ENCODE measurements at places on chromosomes 4 and X.

DNA sequence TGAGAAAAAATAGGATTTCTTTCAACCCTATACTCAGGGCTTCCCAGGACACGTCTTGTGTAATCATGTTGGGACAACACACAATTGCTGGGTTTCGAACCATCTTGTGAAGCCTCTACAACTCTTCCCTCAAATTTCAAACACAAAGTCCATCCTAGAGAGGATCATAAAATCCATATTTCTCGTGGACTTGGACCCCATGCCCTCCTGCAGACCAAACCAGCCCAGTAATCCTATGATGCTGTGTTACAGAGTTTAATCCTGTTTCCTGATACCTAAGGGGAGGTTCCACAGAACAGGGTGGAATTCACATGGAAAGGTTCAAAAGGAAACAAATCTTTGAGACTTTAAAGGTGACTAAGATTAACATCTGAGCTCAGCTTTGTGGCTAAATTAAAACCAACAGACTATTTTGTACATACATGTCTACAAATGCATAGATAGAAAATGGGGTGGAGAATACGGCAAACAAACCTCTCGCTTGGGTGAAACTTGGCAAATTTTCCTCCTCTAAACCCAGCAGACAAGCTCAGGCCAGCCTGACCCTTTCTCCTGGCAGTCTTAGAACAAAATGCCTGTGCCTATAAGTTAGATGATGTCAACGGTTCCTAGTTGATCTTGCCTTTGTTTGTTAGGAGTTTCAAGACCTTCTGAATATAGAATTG is 38.1 kb downstream of the EGFL6 start:
- DNase-seq, result no peak

GRCh38 chrX:51893931-51894696 is 691 bp downstream of the MAGED1 start:
- no peak for DNase-seq

DNA sequence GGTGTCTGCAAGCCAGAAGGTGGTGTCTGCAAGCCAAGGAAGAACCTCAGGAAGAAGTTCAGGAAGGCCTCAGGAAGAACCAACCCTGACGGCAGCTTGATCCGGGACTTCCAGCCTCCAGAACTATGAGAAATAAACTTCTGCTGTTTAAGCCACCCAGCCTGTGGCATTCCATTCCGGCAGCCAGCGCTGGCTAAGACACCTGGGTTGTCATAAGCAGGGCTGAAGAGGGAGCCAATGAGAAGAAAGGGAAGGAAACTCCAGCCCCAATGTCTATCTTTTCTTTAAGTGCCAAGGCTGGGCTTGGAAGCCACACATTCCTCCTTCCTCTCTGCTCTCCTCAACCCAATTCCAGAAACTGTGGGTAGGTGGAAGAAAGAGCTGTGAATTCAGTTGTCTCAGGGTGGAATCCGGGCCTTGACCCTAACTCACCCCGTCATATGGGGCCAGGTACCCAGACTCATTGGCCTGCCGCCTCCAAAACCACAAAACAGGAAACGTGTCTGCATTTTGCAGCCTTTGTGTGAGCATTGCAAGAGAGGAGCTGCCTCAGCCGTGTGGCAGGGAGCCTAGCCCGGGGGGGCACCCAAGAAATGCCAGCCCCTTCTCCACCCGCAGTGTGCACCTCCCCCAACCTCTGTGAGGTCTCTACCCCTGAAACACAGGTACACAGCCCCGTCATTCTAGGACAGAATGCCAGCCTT is 26.8 kb downstream of the CRMP1 start:
- no peak for DNase-seq

- no peak for DNase-seq
Measured at GRCh38 chr4:169305651-169306050, 34.9 kb upstream of the SH3RF1 start.

- no peak for DNase-seq
Measured at GRCh38 chr4:189547559-189547958, 393.1 kb upstream of the FRG1 start.

GRCh38 chrX:24890677-24891076 is 125.1 kb downstream of the ARX start:
- no peak for DNase-seq

GRCh38 chr4:37999965-38000364 is 39.8 kb downstream of the PTTG2 start:
- DNase-seq, result no peak

Data from stimulated activated CD8-positive, alpha-beta memory T cell treated with anti-CD3 and anti-CD28 coated beads, Interleukin-7, amount 100 ng/mL, for 1 hour (primary cell).